ENCODE measurements at places on chromosomes 1 and 21. TPM values are rescaled to one million over a fixed set of nuclear protein-coding genes. Genes with fewer than 3 reads are reported as not detected.

Gene PBX1
- 69.6 TPM for total RNA-seq

Gene TTLL10
- total RNA-seq: not detected

Gene GOLT1A
- not detected for total RNA-seq

Gene HNRNPU
- total RNA-seq: 183 TPM

Gene ADAM30
- not detected for total RNA-seq

Gene CFHR3
- not detected for total RNA-seq

Gene SPATA21
- total RNA-seq: not detected

Measured in left ventricle myocardium superior (tissue), 1 donor.